ENCODE measurements at places on chromosomes 2 and 18.
A peak's percentile ranks its signal among the peaks of the same experiment; 100 is the strongest.

DNA sequence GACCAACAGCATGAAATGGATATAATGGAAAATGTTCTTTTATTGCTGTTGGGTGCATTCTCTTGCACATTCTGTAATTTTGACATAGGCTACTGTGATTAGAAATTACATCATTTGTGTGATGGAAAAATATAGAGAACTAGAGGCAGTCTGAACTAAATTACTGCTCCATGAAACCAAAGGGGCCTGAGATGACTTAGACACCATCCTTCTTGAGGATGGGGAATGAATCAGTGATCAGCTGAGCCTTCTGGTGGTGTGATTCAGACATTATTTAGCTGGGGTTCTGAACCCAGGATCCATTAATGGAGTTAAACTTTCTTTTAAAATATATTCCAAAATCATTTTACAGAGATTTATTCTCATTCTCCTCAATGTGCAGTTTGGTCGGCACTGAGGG is 135.8 kb downstream of the LDLRAD4 start:
- no peak for DNase-seq

- no peak for DNase-seq
Measured at GRCh38 chr2:75186821-75187220, 12.5 kb downstream of the TACR1 start.

DNA sequence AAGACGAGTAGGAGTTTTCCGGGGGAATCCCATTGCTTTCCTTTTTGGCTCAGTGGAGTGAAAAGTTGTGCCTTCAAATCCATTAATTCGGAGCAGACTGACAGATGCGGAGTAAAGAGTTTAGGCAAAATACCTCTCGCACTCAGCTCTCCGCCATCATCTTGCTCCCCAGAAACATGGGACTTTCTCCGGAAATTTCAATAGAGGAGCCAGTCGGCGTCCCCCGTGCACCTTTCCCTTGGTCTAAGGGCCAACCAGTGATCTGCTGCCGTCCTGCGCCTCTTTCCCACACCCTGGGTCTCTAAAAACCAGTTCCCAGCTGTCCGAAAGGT is 318 bp downstream of the TYW5 start:
- DNase-seq = no peak

DNA sequence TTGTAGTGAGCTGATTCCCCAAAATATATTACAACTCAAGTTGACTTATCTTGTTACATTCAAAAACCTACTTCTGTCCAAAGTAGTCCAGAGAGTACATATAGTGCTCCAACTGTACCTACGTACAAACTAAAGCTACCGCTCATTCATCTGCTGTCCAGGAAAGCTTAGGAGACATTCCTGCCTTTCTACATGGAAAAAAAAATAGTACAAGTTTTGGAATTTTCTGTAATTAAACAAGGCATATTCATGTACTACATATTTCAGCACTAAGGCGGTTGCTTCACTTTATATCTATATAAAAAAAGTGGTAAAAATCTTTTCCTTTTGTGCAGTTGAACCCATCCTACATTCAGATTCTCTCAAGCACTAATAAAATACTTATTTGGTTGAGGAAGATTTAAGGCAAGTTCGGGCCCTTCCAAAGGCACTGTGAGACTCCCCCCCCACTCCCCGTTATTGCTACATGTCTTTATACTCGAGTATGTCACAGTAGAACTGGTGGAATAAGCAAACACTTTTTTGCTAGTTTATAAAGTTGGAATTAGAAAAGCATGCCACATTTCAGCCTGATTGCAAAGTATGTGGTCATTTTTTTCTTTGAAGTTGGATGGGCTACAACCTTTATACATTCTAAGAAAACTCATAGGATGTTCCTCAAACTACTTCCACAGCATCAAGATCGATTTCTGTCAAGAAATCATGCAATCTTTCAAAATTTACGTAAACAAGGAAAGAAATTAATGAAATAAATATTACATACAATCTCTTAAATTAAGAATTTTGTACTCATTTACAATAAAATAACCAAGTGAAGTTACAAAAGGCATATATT is 3.7 kb downstream of the ZFP36L2 start:
- no peak for DNase-seq

GRCh38 chr2:47483191-47483590 is 80.2 kb downstream of the MSH2 start:
- DNase-seq = no peak

DNA sequence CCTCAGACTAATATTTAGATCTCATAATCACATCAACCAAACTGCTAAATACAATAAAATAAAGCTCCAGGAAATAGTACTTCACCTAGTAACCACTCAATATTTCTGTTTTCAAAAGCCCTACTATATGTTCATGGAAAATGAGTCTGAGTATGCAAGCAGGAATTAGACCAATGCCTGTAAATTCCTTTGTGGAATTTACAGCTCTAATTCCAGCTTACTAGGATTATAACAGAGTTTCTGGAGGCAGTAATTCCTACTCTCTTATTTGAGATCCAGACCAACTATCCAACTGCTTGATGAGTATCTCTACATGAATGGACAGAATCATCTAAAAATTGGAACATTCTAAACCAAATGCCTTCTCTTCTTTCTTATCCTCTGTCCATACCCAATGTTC is 11.6 kb downstream of the CDKL4 start:
- DNase-seq = no peak

GRCh38 chr2:189285349-189285748 is 105.8 kb upstream of the COL5A2 start:
- DNase-seq = no peak

- no peak for DNase-seq
Measured at GRCh38 chr2:70678576-70679143, 89.3 kb downstream of the ADD2 start.

GRCh38 chr2:29345236-29345635 is 230.0 kb downstream of the CLIP4 start:
- DNase-seq = no peak

- DNase-seq = no peak
Measured at GRCh38 chr2:226544596-226545210, 254.9 kb downstream of the IRS1 start.

GRCh38 chr2:27502142-27502541 is 5.5 kb downstream of the GCKR start:
- DNase-seq = no peak

- DNase-seq = no peak
Measured at GRCh38 chr18:51150113-51150700, 47.3 kb downstream of the MEX3C start.

GRCh38 chr2:206189691-206190090 is 30.0 kb downstream of the EEF1B2 start:
- DNase-seq = no peak

DNA sequence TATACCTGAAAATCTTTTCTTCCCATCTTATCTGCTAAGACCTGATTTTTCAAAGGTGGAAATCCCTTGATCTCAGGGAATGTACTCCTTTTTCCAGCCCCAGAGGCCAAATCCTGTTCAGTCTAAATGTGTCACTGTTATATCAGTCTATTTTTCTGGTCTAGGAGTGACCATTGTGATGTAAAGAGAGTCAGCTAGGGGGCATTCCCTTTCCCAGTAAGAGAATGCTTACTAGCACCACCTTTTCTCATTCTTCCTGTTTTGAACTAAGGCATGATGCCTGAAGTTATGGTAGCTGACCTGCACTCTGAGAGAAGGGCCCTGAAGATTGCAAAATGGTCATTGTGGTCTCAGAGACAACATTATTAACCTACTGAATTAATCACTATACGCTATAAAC is 124.1 kb upstream of the XIRP2 start:
- no peak for DNase-seq

- no peak for DNase-seq
Measured at GRCh38 chr2:175030380-175031271, 25.4 kb upstream of the CHN1 start.

GRCh38 chr2:27322301-27322765 is 564 bp downstream of the MPV17 start:
- DNase-seq = peak; percentile 8

- no peak for DNase-seq
Measured at GRCh38 chr2:208295834-208296233, 29.8 kb downstream of the PIKFYVE start.

DNA sequence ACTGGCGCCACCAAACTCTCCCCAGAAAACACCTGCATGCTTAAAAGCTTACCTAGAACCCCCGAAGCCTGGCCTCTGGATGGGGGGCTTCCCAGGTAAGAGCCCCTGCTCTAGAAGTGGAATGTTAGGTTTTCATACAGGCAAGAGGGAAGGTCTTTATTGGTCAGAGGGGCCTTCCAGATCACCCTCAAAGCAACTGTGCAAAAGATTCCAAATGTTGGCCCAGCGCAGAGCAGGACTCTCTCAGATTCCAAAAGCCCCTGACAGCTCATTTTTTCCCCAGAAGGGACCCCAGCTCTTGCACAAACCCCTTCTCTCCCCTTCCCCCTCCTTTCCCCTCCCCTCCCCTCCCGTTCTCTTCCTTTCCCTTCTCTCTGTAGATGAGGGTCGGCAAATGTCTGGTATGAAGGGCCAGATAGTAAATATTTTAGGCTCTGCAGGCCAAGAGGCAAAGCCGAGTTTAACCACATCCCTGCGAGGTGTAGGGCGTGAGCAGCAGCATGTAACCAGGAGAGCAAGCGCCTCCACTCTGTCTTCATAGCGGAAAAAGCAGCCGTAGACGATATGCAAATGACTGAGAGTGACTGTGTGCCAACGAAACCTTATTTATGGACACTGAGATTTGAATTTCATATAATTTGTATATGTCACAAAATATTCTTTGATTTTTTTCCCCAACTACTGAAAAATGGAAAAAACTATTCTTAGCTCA is 116.9 kb downstream of the SMAD7 start:
- peak; percentile 65 for DNase-seq

DNA sequence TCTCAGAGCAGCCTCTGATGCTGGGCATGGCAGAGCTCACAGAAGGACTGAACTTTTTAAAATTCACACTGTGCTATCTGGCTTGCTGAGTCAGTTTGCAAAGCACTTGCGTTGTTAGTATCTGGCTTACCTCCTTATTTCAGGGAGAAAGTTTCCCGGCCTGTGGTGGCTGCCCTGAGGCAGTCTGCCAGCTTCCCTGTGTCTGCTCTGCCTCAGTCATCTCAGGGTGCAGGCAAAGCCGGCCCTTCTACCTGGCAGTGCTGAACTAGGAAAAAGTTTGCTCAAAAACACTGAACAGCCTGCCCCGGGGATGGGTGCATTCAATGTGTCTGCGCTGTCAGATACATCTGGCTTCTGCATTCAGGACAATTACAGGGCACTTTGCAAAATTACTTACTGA is 90.2 kb upstream of the UXS1 start:
- DNase-seq = no peak

DNA sequence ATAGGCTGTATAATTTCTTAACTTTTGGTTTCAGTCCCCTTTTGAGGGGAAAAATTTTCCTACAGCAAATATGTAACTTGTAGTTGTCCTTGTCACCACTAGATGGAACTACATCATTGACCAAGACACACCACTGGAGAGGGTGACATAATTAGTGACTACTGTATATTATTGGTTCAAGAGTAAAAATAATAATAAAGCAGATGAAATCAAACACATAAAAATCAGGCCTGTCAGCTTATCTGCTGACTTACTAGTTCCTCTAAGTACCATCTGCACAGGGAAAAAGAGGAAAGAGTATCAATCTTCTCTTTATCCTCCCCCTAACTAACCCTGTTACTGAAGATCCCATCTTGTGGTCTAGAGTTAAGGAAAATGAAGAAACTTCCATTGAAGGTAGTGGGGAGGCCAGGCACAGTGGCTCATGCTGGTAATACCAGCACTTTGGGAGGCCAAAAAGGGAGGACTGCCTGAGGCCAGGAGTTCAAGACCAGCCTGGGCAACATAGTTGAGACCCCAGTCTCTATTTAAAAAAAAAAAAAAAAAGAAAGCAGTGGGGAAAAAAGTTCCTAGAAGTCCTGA is 29.6 kb upstream of the ENOSF1 start:
- DNase-seq = no peak

DNA sequence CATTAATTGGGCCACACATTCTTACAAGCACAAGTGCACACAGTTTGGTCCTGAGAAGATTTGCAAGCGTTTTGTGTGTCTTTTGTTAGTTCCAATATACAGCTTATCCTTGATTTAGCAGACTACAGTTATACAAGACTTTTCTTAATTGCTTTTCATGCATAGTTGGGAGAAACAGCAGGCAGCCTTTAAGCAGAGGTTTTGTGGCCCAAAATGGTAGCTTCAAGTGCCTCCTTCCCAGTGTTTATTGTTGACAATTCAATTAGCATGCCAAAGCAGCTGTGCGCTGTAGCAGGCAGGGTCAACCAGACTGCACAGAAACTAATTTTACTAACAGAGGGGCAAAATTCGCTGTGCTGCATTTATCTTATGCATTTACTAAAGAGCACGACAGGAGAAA is 47.5 kb downstream of the FRZB start:
- DNase-seq = no peak

GRCh38 chr2:232385660-232386489 is 7.3 kb downstream of the ALPP start:
- DNase-seq = no peak

- peak; percentile 32 for DNase-seq
Measured at GRCh38 chr2:218230882-218231281, 13.9 kb downstream of the ARPC2 start.

DNA sequence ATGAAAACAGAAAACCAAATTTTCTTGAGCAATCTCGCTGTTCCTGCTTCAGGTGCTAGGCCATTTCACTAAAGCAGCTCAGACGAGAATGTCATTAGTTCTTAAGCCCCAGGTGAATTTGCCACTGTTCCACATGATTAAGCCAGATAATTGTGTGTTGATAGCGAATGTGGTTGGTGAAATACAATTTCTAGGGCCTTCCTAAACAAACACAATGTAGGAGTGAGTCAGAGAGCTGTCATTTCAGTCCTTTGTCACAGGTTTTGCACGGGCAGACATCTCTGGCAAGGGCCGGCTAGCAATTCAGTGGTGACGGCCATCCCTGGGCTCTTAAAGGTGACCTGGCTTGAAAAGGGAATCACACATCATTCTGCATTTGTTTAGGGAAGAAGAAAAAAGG is 170.7 kb downstream of the TMEM182 start:
- DNase-seq = no peak

DNA sequence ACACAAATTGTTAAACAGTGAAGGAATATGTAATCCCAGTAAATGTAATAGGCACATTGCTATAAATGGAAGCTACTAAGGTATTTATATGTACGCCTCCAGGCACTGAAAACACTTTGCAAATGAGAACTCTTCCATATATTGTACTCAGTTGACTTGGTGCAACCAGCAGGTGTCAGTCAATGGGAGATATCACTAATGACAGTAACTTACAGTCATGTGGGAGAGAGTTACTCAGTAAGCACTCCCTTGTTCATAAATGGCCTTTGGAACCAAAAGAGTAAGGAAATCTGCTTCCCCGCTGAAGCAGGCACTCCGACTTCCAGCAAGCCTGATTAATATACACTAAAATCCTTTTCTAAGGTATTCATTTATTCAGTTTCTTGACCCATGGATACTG is 5.9 kb downstream of the MDH1 start:
- DNase-seq = no peak
